ENCODE measurements at places on chromosomes 11 and 22.

DNA sequence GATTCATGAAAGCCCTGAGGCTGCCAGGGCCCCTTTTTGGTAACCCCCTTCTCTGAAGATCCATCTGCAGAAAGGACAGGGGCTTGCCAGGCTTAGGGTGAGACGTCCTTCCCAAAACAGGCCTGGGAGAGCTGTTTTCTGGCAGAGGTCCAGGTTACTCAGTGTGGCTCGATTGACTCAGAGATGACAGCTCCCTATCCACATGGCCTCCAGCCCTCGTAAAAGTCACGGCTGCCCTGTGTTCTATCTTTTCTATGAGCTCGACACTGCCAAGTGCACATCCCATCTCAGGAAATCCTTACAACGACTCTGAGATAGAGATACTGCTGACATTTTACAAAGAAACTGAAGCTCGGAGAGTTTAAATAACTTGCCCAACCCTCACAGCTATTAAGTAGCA lies 20.4 kb downstream of the ADAMTS8 start:
- DNase-seq = no peak

DNA sequence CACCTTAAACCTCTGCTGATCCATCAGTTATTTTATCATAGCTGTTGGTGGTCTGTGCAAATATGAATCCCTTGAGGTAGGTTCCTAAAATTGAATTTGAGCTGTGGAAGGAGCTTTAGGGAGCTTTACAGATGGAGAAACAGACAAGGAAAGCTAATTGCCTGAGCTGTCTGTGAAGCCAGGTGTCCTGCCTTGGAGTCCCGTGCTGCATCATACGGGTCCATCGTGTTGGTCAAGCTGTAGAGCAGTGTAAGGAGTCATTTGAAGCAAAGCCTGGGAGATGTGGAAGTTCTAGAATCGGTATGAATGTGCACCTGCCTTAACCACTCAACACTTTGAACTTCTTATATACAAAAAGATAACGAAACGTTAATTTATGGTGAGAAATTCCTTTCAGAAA lies 1.0 kb downstream of the POLA2 start:
- DNase-seq = no peak

DNA sequence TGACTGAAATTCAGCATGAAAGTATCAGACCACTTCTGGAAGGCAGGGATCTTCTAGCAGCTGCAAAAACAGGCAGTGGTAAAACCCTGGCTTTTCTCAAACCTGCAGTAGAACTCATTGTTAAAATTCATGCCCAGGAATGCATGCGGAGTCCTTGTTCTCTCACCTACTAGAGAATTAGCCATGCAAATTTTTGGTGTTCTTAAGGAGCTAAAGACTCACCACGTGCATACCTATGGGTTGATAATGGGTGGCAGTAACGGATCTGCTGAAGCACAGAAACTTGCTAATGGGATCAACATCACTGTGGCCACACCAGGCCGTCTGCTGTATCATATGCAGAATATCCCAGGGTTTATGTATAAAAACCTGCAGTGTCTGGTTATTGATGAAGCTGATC lies 19.1 kb downstream of the ZBTB44 start:
- DNase-seq = no peak

GRCh38 chr22:17137861-17138425 lies 16.8 kb upstream of the TMEM121B start:
- DNase-seq = no peak

GRCh38 chr11:69193151-69193550 lies 37.4 kb downstream of the SMIM38 start:
- no peak for DNase-seq

DNA sequence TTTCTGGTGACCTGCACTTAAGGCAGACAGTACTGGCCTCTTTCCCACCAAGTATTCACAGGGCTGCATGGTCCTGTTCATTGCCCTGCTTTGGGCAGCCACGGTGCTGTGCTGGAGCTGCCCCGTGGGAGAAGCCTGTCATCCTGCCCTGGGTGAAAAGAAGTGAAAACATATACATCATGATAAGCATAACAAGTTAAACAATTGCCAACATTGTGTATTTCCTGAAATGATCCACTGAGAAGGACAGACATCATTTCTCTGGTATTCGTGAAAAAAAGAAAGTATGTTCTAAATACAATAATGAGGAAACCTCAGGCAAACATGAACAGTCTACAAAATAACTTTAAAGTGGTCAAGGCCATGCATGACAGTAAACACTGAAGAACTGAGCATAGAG lies 393.1 kb downstream of the TMEM135 start:
- no peak for DNase-seq

DNA sequence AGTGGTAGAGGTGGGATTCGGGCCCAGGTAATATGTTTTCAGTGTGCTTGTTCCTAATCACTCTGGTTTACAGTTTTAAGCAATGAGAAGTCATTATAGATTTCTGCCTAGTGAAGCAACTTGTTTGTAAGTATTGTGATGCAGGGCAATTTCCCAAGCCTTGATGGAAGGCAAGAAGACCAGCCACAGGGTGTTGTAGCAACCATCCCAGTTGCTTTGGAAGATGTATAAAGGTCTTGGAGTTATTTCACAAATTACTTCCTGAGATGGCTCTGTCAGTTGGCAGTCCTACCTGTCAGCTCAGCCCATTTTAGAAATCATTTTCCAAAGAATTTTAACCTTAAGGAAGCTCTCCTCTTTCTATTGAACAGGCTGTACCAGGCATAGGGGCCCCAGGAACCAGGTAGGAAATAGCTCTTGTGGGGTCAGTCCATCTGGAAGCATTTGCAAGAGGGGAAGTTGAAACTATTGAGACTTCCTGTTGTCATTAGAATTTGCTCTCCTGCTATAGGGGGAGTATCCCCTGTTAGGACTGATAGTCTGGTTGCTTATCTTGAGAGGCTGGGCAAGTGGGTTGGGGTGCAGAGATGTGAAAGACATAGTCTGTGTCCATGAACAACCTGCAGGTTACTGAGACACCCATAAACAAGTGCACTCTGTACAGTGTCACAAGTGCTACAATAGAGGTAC lies 47.9 kb downstream of the STIM1 start:
- no peak for DNase-seq

DNA sequence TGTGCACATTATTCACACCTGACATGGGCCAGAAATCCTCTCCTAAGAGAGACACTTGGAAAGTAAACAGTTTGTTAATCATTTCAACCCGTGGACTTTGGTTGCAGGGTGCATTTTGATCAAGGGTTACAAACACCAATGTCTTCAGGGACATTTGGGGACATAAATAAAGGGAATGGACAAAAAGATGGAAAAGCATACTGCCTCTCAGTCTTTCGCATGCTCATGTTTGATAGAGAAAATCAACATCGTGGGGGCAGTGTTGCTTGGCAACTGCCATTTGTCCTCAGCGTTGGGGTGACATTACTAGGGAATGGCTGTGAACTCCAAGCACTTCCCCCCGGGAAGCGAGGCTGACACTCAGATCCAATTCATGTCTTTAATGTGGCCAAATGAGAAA lies 114.7 kb upstream of the OR4B1 start:
- no peak for DNase-seq

DNA sequence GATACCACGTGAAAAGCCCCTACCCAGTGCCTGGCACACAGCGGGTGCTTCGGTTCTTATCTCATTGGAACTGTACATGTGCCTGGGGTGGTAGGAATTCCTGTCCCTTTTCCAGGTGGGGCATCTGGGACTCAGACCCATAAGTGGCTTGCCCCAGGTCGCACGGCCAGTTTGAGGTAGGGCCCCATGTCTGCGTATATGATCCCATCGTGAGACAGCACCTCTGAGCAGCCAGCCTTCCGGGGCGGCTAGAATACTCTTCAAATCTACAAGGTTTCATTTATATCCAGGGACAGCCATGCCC lies 33.5 kb upstream of the SMIM38 start:
- DNase-seq = no peak

DNA sequence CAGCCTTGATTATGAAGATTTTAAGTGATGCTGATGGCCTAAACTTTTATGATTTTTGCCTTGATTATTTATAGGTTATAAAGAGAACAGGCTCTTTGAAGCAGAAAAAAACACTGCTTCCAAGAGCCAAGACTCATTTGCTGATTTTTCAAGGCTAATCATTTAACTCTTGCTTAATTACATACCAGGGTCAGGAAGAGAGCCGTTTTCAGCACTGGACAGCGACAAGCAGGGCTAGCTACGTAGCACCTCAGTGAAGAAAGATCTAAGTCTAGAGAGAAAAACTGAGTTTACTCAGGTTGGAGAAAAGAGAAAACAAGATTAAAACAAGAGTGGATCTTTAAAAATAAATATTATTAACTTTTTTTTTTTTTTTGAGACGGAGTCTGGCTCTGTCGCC lies 615.4 kb upstream of the B3GAT1 start:
- DNase-seq = no peak

DNA sequence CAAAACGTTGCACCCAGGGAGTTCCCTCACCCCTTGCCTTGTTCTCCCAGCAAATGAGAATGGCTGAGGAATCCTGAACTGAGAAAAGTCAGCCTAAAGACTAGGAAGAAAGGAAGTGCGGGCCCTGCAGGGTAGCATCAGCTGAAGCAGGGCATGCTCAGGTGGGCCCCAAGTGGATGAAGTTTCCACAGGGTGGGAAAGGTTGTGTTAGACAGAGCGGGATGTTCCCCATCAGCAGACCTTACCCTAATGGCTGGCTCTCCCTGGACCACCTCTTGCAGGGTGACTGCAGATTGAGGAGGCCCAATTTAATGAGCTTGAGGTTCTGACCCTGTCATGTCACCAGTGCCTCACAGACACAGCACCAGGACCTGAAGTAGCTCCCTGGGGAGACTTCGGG lies 81.5 kb upstream of the MYOD1 start:
- no peak for DNase-seq

DNA sequence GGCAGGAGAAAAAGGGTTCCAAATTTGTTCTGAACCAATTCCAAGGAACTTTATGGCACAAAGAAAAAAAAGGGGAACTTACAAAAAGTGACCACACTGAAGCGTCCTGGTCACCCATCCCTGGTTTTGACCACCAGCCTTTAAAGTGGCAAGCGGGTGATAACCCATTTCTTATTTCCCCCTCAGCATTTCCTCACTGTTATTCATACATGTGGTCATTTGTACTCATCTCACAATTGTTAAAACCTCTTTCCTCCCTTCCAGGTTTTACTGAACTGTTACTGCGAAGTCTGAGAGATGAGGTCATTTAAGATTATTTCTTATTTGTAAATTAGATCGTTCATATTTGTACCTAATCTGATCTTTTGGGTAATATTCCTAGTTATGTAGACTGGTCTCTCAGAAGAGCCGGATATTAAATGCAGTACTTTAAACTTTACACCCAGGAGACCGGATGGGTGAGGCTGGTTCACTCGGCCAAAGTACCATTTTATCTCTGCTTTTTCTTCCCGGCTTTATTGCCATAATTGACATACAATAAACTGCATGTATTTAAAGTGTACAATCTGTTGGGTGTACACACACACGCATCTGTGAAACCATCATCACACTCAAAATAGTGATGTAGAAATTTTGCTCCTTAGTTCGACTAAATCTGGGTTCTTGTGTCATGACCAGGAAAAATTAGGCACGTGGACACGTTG lies 47.0 kb downstream of the CDPF1 start:
- no peak for DNase-seq

All from CD4-positive, alpha-beta T cell treated with Interleukin-2 at 100 ng/mL for 4 hours (primary cell).